ENCODE measurements at places on chromosomes 11 and 22.

- peak; percentile 61 for DNase-seq
Observed at GRCh38 chr11:63813035-63813562, at the start of gene SPINDOC. TSS of gene SPINDOC (plus strand) at chr11:63813456. CDS start at chr11:63813687, 231 bp downstream.

- no peak for DNase-seq
Observed at GRCh38 chr11:2891326-2892214, 6.0 kb upstream of the CDKN1C start.

DNA sequence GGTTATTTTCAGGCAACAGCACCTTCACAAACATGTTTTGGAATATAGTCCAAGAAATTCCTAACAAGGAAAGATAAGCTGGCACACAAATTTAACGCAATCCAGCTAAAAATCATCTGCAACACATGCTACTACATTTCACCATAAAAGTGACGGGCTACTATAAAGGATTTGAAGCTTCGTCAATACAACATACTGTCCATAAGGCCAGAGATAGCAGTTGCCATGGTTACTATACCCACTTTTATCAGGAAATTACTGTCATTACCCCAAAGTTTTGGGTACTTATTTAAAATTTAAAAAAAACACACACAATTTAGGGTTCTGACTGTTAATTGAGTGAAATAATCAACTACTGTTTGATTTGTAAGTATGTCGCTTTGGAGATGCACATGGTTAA is 6.9 kb downstream of the PHF21A start:
- DNase-seq, result no peak

DNA sequence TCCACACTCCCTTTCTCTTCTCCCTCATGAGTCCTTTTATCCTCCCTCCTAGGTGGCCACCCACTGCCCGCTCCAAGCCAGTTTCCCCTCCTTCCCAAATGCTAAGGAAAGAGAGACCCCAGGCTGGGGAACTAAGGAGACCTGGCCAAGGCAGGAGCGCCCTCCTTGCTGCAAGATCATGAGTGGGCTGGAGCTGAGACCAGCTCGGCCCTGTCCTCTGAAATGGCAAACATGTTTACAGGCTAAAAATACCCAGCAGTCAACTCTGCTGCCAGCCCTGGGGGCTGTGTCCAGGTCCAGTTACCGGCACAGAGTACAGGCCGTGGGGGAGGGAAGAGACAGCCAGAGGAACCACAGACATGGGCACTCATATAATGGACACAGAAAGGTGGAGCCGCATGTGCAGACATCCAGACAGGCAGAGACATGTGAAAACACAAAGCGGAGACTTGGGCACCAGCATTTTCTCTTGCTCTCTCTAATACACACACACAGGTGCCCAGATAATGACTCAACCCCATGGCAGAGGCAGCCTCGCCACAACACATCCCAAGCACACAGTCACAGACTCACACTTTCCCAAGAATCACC is 1.2 kb upstream of the AHNAK start:
- no peak for DNase-seq

GRCh38 chr11:130486391-130486836 is 38.0 kb downstream of the ADAMTS15 start:
- no peak for DNase-seq

- DNase-seq, result no peak
Observed at GRCh38 chr22:24077416-24077815, 66.3 kb downstream of the CABIN1 start.

DNA sequence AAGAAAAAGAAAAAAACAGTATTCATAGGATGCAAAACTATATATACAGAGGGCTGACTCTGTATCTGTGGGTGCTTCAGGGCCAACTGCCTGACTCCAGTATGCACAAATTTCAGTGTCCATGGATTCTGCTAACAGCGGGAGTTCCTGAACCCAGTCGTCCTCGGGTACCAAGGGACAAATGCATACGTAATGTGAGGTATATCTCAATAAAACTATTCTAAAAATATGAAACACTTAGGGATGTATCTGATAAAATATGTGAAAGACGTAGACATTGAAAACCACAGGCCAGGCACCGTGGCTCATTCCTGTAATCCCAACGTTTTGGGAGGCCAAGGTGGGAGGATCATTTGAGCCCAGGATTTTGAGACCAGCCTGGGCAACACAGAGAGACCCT is 13.9 kb upstream of the COMT start:
- no peak for DNase-seq

DNA sequence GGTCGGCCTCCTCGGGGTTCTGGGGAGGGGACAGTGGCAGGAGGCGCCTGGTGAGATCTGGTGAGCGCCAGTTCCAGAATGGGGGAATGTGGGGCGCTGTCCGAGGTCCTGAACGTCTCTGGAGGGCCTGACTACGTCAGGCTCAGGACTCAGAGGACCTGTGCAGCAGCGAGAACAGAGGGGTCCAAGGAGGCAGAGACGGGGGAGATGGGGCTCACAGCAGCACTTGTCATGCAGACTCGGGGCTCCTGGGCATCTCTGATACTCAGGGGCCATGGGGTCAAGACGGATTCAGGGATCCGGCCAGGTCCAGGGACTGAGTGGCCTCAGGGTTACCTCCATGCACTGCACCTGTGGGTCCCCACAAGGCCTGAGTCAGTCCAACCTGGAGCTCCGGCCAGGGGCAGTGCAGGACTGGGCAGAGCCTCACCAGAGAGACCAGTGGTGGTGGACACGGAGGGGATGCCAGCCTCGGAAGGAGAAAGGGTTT is 92.2 kb downstream of the BRD1 start:
- no peak for DNase-seq

- no peak for DNase-seq
Observed at GRCh38 chr22:44759001-44759400, 6.6 kb downstream of the ARHGAP8 start.

DNA sequence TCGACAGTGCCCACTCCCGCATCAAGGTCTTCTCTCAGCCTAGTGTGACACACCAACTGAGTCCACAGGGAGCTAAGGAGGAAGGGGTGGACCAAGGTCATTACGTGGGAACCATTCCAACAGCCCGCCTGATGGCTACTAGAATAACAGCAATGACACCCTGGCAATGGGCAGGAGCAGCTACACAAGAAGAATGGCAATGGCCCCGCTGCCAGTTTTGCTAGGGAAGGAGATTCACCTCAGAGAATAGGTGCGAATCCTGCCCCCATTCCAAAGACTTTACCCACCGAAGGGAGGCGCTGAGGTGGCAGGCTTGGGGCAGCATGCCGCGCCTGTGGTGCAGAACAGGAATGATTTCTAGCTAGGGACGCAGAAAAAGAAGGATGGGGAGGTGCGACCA is 9.1 kb downstream of the WT1 start:
- DNase-seq, result no peak

DNA sequence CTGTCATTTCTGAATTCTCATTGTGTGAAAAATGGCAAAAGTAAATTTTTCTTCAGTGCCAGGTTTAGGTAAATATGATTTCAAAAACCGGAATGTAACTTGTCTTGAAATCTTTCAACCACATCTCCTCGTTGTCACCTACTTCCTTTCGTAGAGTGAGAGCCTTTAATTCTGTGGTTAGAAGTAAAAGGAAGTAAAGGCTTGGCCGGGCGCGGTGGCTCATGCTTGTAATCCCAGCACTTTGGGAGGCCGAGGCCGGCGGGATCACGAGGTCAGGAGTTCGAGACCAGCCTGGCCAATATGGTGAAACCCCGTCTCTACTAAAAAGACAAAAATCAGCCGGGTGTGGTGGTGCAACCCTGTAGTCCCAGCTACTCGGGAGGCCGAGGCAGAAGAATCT is 29.8 kb downstream of the SGSM3 start:
- DNase-seq, result peak; percentile 23

DNA sequence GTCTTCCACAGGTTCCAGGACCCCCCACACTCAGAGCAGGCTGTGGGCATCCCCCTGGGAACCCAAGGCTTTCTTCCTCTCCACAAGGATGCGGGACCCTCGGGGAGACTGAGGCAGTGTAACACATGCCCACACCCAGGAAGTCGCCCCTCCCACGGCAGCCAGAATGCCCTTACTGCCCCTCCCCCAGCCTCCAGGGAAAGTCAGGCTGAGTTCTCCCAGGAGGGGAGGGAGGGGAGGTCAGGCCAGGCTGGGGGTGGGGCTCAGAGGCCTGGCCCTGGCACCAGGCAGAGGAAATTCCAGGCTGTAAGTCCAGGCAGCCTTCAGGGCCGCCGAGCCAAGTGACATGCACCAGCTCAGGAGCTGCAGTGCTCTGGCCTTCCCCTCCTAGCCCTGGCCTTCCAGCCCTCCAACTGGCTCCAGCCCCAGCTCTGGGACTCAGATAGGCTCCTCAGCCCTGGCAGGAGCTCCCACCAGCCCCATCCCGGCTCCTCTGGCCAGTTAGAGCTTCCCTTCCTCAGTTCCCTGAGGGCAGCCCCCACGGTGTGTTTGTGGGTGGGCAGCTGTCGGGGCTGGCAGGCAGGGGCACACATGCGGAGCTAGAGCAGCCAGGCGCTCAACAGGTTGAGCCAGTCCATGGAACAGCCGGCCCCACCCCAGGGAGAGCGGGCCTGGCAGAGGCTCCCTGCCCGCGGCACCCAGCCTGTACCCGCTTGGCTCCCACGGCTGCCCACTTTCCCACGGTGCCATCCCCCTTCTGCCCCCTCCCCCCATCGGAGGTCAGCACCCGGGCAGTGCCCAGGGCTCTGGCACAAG is 3.6 kb downstream of the BCL9L start:
- no peak for DNase-seq
